ENCODE measurements at places on chromosomes 4 and X. TPM values are rescaled to one million over a fixed set of nuclear protein-coding genes. Genes with fewer than 3 reads are reported as not detected.

- H3K4me3 ChIP-seq: no peak overlapping the region
- no peaks in the 10 kb centered on the region for H3K36me3 ChIP-seq
- H3K27me3 ChIP-seq: no peaks in the 10 kb centered on the region
- no peak overlapping the region for H3K27ac ChIP-seq
- H3K4me1 ChIP-seq: no peaks in the 10 kb centered on the region
Observed at GRCh38 chr4:74545448-74545847, 100.5 kb downstream of the AREG start.

LCORL gene
- 29.6 TPM for total RNA-seq

- H3K36me3 ChIP-seq: no peaks in the 10 kb centered on the region
- H3K27me3 ChIP-seq: no peaks in the 10 kb centered on the region
- DNase-seq: no peak
- H3K27ac ChIP-seq: no peak overlapping the region
- no peaks in the 10 kb centered on the region for H3K4me1 ChIP-seq
- no peak overlapping the region for H3K4me3 ChIP-seq
Observed at GRCh38 chr4:109746728-109747127, 16.9 kb upstream of the PLA2G12A start.

GRCh38 chrX:37378830-37379229 is 29.7 kb downstream of the PRRG1 start:
- H3K4me1 ChIP-seq: no peaks in the 10 kb centered on the region
- no peaks in the 10 kb centered on the region for H3K36me3 ChIP-seq
- no peaks in the 10 kb centered on the region for H3K27me3 ChIP-seq

GRCh38 chr4:174099712-174100111 is 183.8 kb downstream of the FBXO8 start:
- no peaks in the 10 kb centered on the region for H3K36me3 ChIP-seq
- H3K27ac ChIP-seq: no peak overlapping the region
- DNase-seq: no peak
- H3K4me1 ChIP-seq: no peaks in the 10 kb centered on the region

- H3K27ac ChIP-seq: no peak overlapping the region
- DNase-seq: no peak
- no peaks in the 10 kb centered on the region for H3K4me1 ChIP-seq
- no peaks in the 10 kb centered on the region for H3K27me3 ChIP-seq
- no peak overlapping the region for H3K4me3 ChIP-seq
Observed at GRCh38 chr4:35246493-35246892, 997.8 kb downstream of the ARAP2 start.

GPR50 gene
- 0.15 TPM for total RNA-seq

OTUD6A gene
- total RNA-seq: not detected

DNA sequence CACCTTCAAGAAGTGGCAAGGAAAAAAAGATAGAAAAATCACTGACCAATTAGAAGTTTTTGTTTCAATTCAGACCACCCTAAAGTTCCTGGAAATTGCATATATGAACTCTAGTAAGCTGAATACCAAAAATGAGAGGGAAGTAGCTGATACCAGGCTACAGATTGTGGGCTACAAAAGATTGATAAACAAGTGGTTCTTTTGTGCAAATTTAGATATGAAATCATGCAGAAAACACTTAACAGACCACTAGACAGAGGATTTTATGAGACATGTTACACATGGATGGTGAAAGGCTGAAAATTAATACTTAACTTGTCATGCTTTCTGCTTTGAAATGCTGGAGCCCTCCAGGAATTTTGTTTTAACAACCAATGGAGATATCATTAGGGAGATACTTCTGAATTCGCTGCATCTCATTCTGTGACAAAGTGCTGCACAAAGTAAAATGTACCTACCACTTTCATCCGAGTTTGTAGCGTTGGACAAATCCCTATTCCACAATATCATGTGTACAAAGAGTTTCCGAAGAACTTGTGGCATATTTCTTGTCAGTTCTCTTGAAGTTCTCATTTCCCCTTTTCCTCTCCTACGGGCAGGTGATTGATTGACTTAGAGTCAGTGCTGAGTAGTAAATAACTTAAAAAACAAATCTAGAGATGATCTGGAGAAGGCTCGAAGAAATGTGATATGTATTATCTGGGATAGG is 235.0 kb downstream of the PALLD start:
- H3K27me3 ChIP-seq: no peaks in the 10 kb centered on the region
- no peaks in the 10 kb centered on the region for H3K4me1 ChIP-seq
- H3K36me3 ChIP-seq: no peaks in the 10 kb centered on the region
- no peak overlapping the region for H3K27ac ChIP-seq
- no peak overlapping the region for H3K4me3 ChIP-seq
- DNase-seq: no peak

HMGN5 gene
- 8.3 TPM for total RNA-seq

KLB gene
- total RNA-seq: 23.2 TPM

Measured in breast epithelium (tissue), 4 donors.